ENCODE measurements at places on chromosomes 16 and 17.

- no peak for DNase-seq
Measured at GRCh38 chr16:67235816-67236562, 9.1 kb downstream of the TMEM208 start.

DNA sequence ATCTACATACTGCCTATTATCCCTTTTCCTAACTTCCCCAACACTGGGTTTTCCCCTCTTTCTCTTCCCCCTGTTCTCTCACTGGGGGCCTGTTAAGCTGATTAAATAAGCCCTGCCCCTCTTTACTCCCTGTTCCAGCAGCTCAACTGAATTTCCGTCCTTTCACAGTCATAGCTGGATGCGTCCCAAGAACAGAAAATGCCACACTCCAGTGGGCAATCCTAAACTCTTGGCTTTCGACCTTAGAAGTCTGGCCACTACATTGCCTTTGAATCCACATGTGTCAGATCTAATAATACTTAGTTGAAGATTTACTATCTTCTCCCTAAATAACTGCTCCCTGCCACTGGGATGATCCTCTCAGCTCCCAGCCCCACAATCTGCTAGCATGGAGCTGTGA lies 34.5 kb downstream of the KCNJ16 start:
- DNase-seq = no peak

DNA sequence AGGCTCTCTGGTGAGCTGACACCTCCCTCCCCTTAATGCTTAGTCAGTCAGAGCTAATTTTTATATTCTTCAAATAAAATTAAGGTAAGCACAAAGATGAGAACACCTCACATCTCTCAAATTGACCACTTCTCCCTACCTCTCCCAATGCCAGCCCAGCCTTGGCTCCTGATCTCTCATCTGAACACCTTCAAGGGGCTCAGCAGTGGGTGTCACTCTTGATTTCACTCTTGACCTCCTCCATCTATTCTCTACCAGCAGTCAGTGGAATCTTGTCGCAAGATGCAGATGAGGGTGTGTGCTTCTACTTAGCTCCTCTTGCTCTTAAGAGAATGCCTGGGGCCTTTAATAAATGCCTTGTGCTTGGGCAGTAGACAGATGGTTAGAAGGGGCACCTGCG lies 309.0 kb upstream of the IRX3 start:
- DNase-seq = no peak

GRCh38 chr16:19499006-19499405 lies 22.9 kb downstream of the GDE1 start:
- DNase-seq = no peak

GRCh38 chr16:85573696-85574641 lies 39.2 kb upstream of the GSE1 start:
- DNase-seq = peak; percentile 90

DNA sequence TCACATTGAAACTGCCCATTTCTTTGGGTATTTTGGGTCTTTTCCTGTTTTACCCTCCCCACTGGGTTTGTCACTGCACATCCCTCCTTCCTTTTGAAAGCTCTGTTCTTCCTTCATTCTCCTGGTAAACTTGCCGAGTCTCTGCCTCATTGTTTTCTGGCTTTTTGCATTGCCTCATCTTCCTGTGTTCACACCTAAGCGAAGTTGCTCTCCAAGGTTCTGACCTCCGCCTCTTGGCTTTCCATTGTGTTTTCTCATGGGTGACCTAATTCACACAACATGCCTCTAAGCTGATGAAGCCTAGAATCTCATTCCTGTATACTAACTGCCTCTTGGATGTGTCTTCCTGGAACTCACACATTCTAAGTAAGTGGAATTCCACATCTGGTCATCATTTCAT lies 1096.1 kb upstream of the EEF2KMT start:
- no peak for DNase-seq

GRCh38 chr16:870856-871561 lies 70.5 kb upstream of the GNG13 start:
- peak; percentile 18 for DNase-seq

- DNase-seq = no peak
Measured at GRCh38 chr17:36613155-36613554, 11.8 kb downstream of the MRM1 start.

GRCh38 chr17:13561606-13562270 lies 40.0 kb downstream of the HS3ST3A1 start:
- peak; percentile 87 for DNase-seq

GRCh38 chr16:72169708-72170107 lies 2.2 kb downstream of the PMFBP1 start:
- DNase-seq = no peak

DNA sequence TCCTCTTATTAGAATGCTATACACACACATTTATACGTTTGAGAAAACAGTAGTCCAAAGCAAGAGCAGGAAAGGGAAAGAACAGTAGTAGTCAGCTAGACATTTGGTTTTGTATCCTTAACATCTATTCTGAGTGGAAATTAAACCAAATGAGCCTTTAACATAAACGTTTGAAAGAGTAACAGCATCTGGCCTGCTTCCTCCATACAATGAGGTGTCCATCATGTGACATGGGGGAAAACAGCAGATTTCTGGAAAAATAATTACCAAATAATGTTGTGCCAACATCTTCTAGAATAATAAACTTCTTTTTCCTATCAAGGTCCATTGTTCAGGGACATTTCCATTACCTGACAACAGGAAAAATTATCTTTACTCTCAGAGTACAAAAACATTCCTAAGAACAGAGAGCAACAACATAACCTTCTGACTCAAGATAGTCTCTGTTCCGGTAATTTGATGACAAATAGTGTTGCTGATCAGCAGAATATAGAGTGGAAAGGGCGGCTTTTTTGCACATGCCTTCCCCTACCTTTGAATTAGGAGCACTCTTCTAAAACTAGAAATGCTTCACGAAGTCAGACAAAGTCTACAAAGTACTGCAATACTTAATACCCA lies 20.2 kb downstream of the CYTH1 start:
- no peak for DNase-seq

DNA sequence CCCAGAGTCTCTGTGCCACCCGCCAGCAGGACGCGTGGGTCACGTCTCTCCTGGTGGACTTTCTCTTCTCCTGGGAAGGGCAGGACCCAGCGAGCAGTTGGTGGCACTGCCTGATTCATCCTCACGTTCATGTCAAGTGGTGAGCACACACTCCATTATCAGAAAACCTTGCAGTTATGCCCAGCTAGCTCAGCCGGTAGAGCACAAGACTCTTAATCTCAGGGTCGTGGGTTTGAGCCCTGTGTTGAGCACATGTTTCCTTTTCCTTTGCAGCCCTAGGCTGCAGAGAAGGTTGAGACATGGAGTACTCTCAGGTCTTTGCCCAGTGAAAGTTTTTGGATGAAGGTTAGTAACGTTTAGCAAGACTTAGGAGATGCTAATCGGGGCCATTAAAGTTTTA lies 8.0 kb downstream of the OR1F1 start:
- DNase-seq = no peak

DNA sequence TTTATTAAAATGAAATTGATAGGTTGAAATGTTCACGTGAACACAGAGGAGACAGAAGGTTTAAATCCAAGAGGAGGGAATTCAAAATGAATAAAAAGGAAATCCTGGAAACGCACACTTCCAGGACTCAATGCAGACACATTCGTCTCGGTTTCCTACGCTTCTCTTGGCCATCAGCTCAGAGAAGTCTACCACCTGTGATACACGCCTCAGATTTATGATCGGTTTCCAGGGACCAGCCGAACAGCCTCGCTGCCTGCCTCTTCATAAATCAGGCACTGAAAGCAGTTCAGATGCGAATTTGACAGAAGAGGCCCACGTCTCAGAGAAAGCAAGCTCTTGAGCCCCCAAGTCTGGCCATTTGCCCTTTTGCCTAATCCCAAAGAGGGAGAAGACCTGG lies 125.5 kb upstream of the IRX3 start:
- no peak for DNase-seq

DNA sequence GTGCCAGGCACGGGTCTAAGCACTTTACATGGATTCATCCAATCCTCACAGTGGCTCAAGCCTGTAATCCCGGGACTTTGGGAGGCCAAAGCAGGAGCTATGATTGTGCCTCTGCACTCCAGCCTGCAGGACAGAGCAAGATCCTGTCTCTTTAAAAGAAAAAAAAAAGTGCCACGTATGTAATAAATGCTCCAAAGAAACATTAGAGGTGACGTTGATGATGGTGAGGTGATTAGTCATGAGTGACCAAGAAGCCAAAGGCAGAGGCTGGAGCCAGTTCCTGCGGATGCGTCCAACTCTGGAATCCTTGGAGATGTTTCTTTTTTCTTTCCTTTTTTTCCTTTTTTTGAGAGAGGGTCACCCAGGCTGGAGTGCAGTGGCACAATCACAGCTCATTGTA lies 59.4 kb upstream of the SIAH1 start:
- no peak for DNase-seq

DNA sequence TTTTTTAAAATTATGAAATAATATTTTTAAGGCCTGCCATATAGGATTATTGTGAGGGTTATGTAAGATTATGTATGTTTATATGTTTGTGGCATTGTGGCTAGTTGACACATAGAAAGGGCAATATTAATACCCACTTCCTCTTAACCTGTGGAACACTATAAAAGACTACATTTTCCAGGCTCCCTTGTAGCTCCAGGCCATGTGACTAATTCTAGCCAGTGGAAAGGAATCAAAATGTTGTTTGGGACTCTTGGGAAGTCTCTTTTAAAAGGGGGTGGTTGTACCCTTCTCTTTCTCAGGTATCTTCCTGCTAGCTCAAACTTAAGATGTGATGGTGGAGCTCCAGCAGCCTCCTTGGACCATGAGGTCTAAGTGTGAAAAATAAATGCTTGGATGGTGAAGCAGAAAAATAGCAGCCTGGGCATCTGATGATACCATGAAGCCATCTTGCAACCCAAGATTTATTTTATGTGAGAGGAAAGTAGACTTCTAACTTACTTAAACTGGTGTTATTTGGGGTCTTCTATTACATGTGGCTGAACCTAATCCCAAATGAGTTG lies 39.2 kb downstream of the TEKT5 start:
- DNase-seq = no peak

- no peak for DNase-seq
Measured at GRCh38 chr16:56246051-56246817, 54.9 kb downstream of the GNAO1 start.

GRCh38 chr17:61574542-61575351 lies 16.3 kb downstream of the NACA2 start:
- DNase-seq = peak; percentile 82

- DNase-seq = no peak
Measured at GRCh38 chr17:41096055-41096454, 1.9 kb downstream of the KRTAP4-8 start.

- DNase-seq = no peak
Measured at GRCh38 chr17:33085256-33085655, 93.6 kb downstream of the SPACA3 start.

- no peak for DNase-seq
Measured at GRCh38 chr17:83076938-83077337, 2.5 kb upstream of the METRNL start.

GRCh38 chr17:41338961-41339485 lies 11.6 kb downstream of the KRT33A start:
- no peak for DNase-seq

- no peak for DNase-seq
Measured at GRCh38 chr16:84658690-84659089, 10.4 kb downstream of the KLHL36 start.

DNA sequence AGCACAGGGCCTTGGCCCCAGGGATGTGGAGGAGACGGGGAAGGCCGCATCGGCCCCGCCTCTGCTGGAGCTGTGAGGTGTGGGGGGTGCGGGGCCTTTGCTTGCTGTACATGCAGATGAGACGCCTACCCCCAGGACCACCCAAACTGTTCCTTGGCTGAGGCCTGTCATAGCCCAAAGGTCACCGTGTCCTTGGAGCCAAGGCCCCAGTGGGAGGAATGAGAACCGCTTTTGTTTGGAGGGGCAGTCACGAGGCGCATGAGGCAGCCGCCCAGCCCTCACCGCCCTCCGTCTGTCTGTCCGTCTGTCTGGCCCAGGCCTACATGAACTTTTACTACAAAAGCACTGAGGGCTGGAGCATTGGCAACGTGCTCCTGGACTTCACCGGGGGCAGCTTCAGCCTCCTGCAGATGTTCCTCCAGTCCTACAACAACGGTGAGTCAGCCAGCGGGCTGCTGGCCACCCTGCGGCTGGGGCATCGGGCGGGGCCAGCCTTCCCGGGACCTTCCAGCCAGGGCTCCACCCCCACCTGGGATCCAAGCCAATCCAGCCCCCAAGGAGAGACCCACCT lies 8.8 kb downstream of the TAX1BP3 start:
- DNase-seq = peak; percentile 56

- no peak for DNase-seq
Measured at GRCh38 chr17:67049025-67049739, 4.8 kb downstream of the CACNG1 start.

- DNase-seq = no peak
Measured at GRCh38 chr16:64321881-64322280, 800.0 kb downstream of the CDH11 start.

- DNase-seq = peak; percentile 97
Measured at GRCh38 chr17:77372444-77373298, 231.9 kb downstream of the SEC14L1 start.

DNA sequence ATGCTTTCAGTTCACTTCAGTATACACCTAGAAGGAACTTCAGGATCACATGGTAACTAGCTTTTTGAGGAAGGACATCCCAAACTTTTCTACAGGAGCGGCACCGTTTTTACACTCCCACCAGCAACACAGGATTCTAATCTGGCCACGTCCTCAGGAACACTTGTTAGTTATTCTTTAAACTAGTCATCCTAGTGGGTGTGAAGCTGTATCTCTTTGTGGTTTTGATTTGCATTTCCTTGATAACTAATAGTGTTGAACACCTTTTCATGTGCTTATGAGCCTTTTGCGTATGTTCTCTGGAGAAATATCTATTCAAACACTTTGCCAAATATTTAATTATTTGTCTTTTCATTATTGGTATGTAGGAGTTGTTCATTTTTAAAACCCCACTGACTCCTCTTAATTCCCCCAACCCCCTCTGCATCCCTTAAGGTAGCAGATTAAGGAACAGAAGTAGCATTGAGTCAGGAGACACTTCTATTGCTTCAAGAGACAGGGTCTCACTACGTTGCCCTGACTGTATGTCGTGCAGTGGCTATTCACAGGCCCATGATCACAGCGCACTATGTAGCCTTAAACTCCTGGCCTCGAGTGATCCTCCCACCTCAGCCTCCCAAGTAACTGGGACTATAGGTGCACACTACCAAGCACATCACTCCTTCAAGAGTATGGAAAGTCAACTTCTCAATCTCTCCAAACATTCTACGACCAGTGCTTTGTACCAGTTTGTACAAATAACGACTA lies 25.4 kb downstream of the YWHAE start:
- DNase-seq = no peak

GRCh38 chr17:56653877-56654276 lies 60.4 kb downstream of the NOG start:
- DNase-seq = no peak

- no peak for DNase-seq
Measured at GRCh38 chr16:12416136-12416787, 387.4 kb downstream of the CPPED1 start.

DNA sequence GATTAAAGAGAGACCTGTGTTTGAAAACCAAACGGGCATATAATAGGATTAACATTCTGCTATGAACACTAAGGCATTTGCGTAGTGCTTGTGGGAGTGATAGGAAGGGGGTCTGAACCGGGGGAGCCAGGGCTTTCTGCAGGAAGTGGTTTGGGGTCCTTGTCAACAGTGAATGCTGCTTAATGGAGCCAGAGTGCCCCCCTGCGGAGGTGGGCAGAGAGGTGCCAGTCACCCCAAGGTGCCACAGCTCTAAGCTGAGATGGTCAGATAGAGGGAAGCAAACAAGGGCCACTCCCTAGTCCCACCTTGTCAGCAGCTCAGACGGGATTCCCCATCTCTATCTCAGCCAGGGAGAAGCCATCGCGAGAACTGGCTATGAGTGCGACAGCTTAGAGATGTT lies 17.7 kb downstream of the NAA60 start:
- no peak for DNase-seq

All from right hindlimb (tissue), 1 donor.